CD8-positive, alpha-beta T cell (primary cell): ENCODE measurements at places on chromosomes 6 and 20.
A peak's percentile ranks its signal among the peaks of the same experiment; 100 is the strongest.

DNA sequence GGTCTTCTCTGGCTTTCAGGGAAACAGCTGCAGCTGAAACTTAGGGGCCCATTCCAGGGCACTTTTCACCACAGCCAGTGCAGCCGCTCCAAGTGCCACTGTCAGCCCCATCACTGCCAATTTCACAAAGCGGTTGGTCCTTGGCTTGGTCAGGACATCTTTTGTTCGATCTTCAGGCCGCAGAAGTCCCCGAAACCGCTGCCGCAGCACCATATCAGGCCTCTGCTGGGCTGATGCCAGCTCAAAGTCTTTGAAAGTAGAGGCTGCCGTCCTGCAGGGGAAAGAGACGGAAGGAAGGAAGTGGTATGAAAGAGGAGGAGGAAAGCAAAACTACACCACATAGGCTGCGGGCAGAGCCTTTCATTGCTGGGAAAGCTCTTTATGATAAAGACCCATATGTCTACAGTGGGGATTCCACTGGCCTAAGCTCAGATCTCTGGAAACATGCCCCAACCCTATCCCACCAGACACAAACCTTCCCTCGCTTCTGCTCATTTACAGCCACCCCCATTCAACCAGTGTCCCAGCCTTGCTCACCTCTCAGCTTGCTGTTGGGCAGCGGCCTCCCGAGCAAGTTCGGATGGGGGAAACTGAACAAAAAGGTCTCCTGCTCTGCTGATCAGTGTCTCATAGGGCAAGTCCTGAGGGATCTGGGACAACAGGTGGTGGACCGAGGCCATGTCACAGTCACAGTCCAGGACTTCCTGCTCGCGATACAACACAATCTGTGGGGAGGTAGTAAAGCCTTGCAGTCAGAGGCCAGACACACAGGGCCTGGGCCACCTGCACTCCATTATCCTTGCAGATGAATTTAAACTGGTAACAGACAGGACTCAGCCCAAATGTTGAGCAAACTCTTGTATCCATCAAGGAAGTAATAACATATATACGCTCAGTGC lies 23.5 kb downstream of the TBC1D20 start:
- peak; percentile 62 for DNase-seq

- no peak for DNase-seq
Observed at GRCh38 chr20:53174454-53174853, 202.3 kb downstream of the TSHZ2 start.

GRCh38 chr6:6005051-6006005 lies 1.4 kb downstream of the NRN1 start:
- DNase-seq, result no peak

- no peak for DNase-seq
Observed at GRCh38 chr20:51955756-51956155, 153.4 kb upstream of the SALL4 start.

DNA sequence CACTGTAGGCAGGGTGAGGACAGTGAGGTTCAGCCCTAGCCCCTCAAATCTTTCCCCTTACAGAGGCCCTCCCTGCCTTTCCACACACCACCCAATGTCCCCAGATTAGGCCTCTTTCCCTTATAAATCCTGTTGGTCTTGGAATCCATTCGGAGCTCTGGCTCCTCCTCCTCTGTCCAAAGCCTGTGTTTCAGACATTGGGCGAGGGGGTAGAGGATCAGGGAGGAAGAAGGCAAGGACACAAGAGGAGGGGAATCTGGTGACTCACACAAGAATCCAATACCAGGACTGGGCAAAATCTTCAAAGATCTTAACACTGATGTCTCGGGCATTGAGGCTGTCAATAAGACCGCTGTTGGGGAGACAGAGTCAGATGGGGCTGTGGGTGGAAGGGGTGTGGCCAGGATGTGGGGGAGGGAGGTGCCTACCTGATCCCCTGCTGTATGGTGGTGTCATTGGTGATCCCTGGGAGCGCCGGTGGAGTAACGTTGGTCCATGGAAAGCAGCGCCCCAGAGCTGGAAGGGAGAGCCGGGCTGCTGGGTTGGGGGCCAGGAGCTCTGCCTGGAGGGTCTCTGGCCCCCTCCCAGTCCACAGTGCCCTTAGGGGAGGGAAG lies 7.6 kb downstream of the SLC44A4 start:
- DNase-seq, result no peak

DNA sequence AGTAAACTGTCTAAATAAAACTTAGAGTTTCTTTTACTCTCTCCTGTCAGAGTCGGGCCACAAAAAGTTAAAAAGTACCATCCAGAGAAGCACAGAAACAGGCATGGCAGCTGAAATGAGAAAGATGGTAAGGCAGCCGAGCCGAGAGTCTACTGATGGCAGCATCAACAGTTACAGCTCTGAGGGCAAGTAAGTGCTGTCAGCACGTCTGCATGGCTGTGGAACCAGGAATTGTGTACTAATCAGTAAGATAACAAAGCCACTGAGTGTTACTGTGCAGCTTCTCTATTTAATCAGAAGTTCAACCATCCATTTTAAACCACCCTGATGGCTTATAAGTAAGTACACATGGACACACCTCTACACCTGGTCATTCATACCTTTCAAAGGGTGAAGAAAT lies 231.3 kb upstream of the KCNQ5 start:
- DNase-seq, result no peak

GRCh38 chr6:64000818-64001491 lies 365.4 kb downstream of the PHF3 start:
- no peak for DNase-seq

- DNase-seq, result peak; percentile 63
Observed at GRCh38 chr6:34027445-34027936, 118.4 kb downstream of the GRM4 start.

- DNase-seq, result no peak
Observed at GRCh38 chr6:149007846-149008245, 261.0 kb downstream of the UST start.

DNA sequence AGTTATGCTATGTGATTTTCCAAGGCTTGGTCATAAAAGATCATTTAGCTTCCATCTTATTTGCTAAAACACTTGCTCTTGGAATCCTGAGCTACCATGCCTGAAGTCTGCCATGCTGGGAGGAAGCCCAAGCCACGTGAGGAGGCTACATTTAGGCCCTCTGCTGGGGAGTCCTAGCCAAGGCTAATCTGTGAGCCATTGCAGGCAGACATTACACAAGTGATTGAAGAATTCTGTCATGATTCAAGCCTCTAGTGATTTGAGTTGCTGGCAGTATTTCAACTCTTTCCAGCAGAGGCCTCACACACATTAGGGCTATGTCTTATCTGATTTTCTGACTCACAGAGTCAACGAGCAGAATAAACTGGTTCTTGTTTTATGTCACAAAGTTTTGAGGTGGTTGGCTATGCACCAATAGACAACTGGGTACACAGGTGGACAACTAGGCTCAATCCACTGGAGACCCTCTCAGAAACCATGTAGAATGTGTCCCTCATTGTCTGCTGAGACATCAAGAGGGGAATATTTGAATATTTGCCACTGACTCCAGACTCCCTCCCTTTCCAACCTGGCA lies 227.2 kb upstream of the SULF2 start:
- DNase-seq, result no peak

DNA sequence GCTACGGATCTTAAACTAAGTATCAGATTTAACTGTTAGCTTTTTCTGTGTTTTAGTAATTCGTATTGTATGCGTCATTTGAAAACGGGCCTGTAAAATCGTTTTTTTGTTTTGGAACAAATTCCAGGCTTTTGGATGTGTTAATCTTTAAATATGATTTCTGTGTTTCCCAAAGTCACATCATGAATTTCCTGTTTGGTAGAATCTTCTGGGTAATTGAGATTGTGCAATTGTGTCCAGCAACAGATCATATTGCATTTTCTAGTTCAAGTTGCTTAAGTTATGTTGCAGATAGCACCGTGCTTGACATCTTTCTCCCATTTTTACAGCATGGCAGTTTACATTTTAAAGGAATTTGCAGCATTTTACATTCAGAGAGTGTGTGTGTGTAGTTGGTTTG lies 1.9 kb downstream of the MAPK14 start:
- no peak for DNase-seq

GRCh38 chr6:159687341-159687740 lies 5.7 kb downstream of the SOD2 start:
- DNase-seq, result no peak

DNA sequence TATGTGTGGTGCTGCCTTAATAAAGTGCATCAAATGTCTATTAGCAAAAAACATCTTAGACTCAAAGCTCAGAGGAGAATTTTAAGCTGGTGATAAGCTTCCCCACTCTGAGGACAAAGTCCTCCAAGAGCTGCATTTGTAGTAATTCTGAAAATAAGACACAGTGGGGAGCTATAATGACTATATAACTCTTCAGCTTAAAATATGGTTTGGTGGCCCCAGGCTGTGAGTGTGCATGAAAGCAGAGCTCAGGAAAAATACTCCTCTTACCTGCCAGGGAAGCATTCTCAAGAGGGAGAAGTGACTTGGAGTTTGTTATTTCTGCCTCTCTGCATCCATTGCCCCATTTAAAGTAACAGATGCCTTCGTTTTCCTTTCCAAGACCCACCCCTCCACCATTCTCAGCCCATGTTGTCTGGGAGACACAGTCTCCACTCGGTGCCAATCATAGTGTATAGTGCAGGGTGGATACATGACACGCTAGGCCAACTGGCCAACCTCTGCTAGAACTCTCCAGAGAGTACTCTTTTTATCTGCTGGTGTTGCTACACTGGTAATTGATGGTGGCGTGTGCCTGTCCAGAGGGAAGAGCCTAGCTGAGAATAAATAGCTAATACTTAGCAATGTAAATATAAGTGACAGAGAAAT lies 229.2 kb downstream of the PHF3 start:
- DNase-seq, result no peak

- no peak for DNase-seq
Observed at GRCh38 chr6:51854876-51855275, 232.5 kb downstream of the PKHD1 start.

DNA sequence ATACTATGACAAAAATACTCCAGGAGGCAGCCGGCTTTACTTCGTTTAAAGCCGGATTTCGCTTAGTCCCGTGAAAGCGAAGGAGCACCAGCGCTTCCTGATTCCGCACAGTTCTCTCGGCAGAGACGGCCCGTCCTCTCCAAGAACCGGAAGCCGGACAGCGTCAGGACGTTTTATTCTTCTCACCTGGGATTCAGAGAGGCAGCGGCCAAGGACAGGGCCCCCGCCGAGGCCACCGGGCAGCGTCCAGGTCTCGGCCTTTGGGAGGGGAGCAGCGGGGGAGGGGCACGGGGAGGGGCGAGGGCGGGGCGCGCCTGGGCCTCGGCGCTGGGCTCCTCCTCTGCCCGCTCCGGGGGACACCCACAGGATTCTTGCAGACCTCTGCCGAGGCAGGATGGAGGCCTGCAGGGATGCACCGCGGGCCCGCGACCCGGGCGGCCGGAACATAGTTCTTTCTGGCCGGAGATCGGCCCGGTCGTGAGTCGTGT lies 2.8 kb upstream of the DIDO1 start:
- peak; percentile 63 for DNase-seq

DNA sequence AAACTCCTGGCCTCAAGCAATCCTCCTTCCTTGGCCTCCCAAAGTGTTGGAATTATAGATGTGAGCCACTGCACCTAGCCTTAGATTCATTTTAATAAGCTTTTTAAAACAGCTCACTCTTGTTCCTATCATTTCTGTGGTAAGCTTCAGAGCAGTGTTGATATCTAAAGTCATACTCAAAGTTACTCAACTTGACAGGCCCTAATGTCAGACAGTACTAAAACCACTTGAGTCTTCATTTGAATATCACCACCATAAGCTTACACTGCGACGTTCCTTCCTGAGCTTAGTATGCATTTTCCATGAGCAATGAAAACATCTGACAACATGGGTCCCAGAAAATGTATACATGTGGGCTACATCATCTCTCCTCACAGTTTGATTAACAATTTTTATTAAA lies 6.0 kb downstream of the FUCA2 start:
- no peak for DNase-seq

DNA sequence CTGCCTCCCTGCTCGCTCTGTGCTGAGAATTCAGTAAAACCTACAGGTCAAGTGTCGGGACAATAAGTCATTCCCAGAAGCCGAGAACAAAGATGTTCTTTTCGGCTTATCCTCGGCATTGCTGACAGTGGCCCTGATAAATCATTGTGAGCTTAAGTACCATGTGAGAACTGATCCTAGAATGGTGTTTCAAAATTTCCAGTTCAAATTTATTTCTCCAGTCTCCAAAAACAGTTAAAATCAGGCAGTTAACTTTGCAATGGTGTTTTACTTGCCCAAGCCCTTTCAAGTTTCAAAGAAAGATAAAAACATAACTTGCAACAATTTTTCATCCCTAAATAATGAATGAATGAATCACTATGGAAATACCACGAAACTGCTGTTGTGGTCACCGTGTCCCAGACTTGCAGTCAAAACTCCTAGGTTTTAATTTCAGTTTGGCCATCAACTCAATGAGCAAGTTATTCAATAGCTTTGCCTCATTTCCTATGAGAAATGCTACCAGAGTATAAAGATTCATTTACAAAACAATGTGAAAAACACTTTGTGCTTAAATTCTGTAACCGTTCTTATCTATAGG lies 4.3 kb downstream of the ATP5F1E start:
- no peak for DNase-seq

- no peak for DNase-seq
Observed at GRCh38 chr20:24766143-24766527, 182.9 kb upstream of the CST7 start.

GRCh38 chr6:137351890-137352289 lies 132.7 kb upstream of the IFNGR1 start:
- DNase-seq, result no peak

DNA sequence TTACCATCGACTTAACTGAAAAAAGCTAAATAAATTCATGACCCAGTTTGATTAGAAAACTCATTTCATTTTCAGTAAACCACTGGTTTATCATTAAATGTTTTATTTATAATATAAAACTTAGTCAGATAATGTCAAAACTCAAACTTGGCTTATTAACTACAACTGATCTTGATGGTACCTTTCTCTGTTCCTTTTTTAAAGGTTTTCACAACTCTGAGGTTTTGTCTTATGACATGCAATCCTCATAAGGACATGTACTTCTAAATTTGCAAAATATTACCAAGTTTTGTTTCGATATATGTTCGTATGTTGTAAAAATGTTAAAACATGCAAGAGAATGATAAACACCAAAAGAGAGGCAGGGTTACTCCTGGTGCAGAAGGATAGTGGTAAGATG lies 82.5 kb upstream of the PDE10A start:
- DNase-seq, result no peak

- no peak for DNase-seq
Observed at GRCh38 chr6:169894377-169894960, 143.0 kb downstream of the ERMARD start.

GRCh38 chr20:51059862-51060261 lies 37.0 kb upstream of the KCNG1 start:
- no peak for DNase-seq

DNA sequence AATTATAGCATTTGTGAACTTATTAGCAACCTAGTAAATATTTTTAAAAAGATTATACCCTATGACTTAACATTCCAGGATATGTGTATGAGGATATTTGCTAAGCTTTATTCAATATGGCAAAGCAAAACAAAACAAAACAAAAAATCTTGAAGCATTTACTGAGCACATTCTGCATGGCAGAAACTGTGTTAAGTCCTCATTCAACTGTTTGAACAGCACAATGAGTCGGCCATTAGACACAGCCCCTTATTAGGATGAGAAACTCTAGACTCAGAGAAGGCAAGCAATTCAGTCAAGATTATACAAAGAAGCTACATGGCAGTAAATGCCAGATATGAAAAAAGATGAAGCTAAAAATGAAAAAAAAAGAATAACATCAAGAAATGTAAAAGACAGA lies 70.1 kb upstream of the IYD start:
- DNase-seq, result no peak

- DNase-seq, result no peak
Observed at GRCh38 chr20:62411479-62412193, 4.6 kb upstream of the CABLES2 start.
